Esophagus mucosa (tissue), 1 donor: ENCODE measurements at places on chromosomes 4 and X.
A peak's percentile ranks its signal among the peaks of the same experiment; 100 is the strongest.

- ATAC-seq = no peak
Observed at GRCh38 chr4:85790582-85790981, 315.6 kb downstream of the ARHGAP24 start.

GRCh38 chr4:26290321-26290720 is 30.5 kb upstream of the RBPJ start:
- no peak for ATAC-seq

- peak; percentile 6 for ATAC-seq
Observed at GRCh38 chrX:44432641-44433040, 89.2 kb upstream of the EFHC2 start.

GRCh38 chr4:16120720-16121119 is 36.9 kb upstream of the PROM1 start:
- no peak for ATAC-seq
